ENCODE measurements at places on chromosomes 3 and 15.

- DNase-seq, result no peak
Measured at GRCh38 chr3:123110976-123111615, 44.3 kb downstream of the PDIA5 start.

- no peak for DNase-seq
Measured at GRCh38 chr3:193789455-193789854, 196.4 kb downstream of the OPA1 start.

GRCh38 chr3:64584179-64584578 lies 103.6 kb downstream of the ADAMTS9 start:
- no peak for DNase-seq

GRCh38 chr3:126130981-126131745 lies 47.2 kb upstream of the SLC41A3 start:
- no peak for DNase-seq

GRCh38 chr15:61119556-61119955 lies 109.5 kb downstream of the RORA start:
- DNase-seq, result no peak
